Stimulated activated CD8-positive, alpha-beta memory T cell treated with anti-CD3 and anti-CD28 coated beads, Interleukin-15, amount 100 ng/mL, for 4 hours (primary cell): ENCODE measurements at places on chromosomes 6 and 20.

DNA sequence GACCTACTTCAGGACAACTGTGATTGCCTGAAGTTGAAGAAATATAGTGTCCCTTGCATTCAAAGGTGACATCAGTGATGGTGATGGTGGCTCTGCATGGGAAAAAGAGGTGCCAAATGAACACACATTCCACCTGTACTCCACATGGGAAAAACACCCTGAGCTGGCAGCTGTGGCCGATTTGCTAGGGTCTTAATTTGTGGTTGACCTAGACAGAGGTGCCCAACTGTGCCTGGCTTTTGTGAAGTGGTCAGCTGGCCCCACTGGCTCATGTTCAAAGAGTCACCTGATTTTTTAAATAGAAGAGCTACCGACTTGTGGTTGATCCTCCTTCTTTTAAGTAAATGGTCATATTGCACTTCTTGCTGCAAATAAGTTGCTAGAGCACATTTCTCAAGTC lies 7.6 kb upstream of the GCNT2 start:
- no peak for DNase-seq

GRCh38 chr6:154738551-154738961 lies 5.3 kb downstream of the SCAF8 start:
- no peak for DNase-seq

DNA sequence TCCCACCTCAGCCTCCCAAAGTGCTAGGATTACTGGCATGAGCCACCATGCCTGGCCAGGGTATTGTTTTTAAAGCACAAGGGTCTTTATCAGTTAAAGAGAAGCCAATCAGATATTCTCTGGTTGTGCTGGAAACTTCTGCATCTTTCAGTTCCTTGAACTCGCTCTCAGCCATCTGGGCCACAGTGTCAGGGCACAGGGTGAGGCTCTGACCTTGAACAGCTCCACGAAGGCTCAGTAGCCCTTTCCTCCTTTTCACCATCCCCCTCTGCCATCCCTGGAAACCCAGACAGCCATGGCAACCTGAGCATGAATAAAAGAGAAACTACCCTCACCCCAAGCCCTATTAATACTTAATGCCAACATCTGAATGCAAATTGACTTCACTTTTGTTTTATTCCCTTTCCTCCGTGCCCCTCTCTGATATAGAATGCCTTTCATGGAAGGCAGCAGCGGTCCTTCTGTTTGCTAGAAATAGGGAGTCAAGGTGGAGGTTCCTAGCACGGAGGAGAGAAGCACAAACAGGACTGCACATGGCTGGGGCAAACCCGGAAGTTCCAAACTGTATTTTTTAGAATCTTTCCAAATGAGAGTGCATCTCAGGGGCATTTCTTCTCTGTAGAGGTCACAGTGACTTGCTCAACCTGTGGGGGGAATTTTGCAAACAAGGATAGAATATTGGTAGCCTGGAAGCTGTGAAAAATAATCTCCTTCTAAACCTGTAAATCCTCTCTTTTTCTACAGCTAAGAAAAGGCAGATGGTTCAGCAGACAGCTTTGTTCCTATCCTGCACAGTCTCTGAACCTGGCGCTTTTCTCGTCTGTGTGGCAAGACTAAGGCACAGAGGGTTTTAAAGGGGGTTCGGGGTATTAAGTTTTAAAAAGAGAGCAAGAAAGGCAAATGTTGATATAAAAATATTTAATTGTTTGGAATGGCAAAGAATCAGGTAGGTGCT lies 176.4 kb upstream of the RREB1 start:
- DNase-seq = no peak

- DNase-seq = no peak
Observed at GRCh38 chr6:131255911-131256310, 120.6 kb downstream of the AKAP7 start.

DNA sequence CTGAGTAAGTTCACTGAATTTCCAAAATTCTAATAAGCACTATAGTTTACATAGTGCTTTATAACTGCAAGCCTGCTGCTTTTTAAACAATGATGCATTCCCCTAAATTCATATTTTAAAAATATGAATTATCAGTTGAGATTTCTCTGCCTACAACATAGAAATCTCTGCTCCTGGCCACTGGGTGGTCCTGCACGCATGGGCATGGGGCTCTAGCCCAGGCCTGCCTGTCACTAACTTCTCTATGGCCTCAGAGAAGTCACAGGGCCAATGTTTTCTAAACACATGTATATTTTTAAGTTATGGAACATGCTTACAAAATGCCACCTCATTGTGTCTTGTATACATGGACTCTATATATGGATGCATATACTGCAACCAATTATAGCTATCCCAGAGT lies 211.0 kb downstream of the FOXC1 start:
- DNase-seq = no peak

- no peak for DNase-seq
Observed at GRCh38 chr20:51643390-51643789, 100.9 kb upstream of the NFATC2 start.

DNA sequence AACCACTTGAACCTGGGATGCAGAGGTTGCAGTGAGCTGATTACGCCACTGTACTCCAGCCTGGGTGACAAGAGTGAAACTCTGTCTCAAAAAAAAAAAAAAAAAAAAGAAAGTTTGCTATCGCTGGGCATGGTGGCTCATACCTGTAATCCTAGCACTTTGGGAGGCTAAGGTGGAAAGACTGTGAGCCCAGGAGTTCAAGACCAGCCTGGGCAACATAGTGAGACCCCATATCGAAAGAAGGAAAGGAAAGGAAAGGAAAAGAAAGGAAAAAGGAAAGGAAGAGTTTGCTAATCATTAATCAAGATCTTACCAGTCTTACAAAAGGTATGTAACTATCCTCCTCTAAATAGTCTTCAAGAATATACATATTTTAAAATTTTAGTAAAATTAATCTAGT lies 55.4 kb upstream of the SMIM29 start:
- DNase-seq = no peak
